D341Med (cell line): ENCODE measurements at places on chromosomes 1 and 21.

GRCh38 chr1:112445596-112445995, 49.6 kb downstream of the CTTNBP2NL start:
- no peak for DNase-seq

DNA sequence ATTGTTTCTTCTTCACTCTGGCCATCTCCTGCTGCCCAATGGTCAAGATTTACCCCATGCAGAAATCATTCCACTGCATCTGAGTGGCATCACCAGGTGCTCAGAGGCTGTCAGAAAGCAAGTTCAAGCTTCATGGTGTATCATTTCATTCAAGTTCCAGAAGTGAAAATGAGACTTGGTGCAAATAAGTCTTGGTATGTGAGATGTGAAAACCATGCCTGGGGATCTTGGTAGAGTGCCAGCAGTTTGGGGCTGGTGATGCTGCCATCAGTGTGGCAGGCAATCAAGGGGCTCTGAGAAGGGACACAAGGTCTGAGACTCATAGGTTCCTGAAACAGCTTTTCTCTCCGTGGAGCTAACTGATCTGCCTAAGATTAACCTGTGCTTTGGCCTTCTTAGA, 52.0 kb downstream of the CD2 start:
- no peak for DNase-seq

DNA sequence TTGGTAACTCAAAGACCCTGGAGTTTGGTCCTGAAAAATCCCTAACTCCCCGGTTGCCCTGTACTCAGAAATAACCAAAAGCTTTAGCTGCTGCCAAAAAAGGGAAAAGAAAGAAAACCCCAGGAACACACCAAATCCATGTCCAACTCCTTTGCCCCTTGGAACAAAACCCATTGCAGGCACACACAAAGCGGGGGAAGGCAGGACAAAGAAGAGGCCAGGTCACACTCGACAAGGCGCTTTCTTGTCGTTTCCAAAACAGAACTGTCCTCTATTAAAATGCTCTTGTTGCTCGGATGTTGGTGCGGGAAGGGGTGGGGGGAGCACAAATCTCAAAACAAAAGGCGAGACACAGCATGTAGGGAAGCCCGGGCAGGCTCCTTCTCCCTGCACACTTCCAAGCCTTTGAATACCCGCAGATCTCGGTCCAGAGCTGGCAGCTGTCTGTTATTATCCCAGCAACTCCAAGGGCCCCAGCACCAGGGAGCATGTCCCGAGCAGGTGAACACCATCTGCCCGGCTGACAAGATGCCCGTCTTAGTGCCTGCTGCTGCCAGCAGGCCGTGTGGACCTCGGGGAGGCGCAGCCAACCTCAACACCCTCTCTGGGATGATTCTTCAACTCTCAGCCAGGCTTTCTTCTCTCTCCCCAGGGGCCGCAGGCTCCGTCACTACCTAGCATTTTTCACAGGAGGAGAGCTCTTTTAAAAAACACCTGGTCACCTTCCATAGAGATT, 96.4 kb downstream of the SSBP3 start:
- DNase-seq, result peak; percentile 78

GRCh38 chr1:118136187-118136941, 48.7 kb downstream of the SPAG17 start:
- DNase-seq, result no peak

- DNase-seq, result no peak
Observed at GRCh38 chr1:41784531-41785274, 134.0 kb downstream of the HIVEP3 start.

- no peak for DNase-seq
Observed at GRCh38 chr1:165354739-165355138, 1.8 kb downstream of the LMX1A start.

DNA sequence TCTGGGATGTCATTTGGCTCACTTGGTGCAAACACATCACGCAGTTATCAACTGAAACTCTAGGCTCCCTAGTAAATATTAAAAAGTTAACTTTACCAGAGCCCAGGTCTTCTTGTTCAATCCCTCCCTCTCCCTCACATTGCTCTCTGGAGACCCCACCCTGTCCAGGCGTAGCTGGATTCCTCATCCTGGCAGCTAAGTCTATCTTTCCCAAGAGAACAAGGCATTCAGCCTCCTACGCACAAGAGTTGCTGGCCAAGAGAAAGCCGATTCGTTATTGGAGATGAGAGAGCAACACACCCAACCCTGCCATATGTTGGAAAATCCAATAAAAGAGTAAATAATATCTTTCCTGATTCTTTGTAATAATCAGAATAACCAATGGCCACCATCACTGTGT, 117.9 kb downstream of the SLC30A10 start:
- DNase-seq, result no peak

DNA sequence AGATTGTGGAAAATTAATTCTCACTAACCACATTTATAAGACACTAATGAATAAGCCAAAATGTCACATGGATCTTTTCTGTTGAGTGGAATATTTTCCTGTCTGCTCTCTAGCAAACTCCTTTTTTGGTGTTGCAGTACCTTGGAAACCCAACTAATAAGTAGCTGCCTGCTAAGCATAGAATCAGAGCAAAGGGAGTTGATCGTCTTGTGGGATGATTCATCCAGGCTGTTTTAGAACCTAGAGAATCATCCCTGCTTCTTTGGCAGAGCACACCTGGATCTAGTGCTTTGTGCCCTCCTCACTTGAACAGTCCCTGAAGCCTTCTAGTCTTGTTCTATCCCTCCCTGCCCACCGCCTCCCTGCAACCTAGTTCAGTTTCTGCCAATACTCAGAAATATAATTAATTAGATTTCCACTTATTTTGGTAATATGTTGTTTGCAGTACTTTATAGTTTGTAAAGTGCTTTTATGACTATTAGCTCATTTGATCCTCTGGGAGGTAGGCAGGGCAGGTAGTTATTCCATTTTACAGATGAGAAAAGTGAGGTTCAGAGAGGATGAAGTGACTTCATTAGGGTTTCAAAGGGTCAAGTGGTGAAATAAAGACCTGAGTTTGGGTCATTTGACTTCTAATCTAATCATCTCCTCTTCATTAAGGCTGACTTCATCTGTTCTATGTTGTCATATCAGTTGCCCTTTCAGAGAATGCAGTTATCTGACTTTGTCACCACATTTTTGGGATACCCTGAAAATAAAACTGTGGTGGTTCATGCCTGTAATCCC, 2.5 kb downstream of the AGO4 start:
- DNase-seq, result no peak

DNA sequence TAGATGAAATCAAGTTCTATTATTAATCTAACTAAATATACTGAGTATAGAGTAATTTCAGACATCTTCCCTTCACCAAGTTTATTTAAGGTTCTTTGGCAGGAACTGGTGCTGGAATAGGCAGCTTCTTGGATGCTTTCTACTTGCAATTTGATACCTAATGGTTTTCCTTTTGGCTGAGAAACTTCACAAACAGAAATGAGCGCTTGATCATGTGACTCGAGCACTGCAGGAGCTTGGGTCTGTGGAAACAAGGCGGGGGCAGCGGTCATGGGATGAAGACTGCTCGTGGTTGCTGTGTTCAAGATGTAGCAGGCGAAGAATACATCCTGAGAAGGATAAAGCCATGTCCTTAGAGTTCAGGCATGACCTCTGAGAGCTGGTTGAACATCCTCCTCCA, 136.8 kb downstream of the PTPRC start:
- no peak for DNase-seq

DNA sequence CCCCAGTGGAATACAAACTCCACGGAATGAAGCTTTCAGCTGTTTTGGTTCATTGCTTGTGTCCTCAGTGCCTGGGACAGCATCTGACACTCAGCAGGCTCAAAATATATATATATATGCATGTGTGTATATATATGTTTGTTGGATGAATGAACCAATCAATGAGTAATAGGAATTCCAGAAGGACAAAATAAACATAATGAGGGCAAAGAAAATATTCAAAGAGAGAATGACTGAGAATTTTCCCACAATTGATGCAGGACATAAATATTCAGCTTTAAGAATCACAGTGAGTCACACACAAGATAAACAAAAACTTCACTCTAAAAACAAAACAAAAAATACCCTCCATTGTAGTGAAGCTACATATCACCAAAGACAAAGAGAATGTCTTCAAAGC, 64.0 kb downstream of the CHD5 start:
- no peak for DNase-seq

DNA sequence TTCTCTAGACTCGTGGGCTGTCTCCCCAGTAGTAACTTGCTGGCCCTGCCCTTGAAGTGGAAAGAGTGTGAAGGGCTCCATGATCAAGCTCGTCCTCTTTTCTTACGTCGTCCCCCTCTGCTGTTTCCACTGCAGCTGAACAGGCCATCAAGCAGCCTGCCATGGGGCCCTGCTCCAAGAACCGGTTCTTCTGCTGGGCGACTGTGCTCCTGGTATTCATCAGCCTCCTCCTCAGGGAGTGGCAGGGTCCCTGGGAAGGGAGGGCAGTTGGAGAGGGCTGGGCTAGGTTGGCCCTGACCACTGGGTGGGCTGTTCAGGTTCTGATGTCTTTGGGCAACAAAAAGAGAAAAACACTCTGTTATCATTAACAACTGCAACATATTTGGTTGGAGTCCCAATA, 151.5 kb downstream of the FCRL5 start:
- no peak for DNase-seq

DNA sequence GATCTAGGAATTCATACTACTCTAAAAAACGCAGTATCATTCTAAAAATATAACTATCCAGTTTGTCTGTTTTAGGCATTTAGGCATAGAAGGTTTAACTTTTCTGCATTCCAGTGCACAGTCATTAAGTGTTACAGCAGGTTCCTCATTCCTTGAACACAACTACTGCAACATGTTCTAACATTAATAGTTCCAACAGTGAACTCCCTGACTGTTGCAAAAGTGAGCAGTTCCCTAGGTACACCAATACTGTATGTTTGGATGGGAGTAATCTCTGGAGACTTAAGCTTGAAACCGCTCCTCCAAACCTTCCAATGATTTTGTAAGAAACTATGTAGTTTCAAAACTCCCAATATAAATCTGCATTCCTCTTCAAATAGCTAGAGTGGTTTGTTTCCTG, 46.2 kb downstream of the UCHL5 start:
- DNase-seq, result no peak

GRCh38 chr1:197918807-197919345, 1.7 kb downstream of the LHX9 start:
- DNase-seq, result no peak

DNA sequence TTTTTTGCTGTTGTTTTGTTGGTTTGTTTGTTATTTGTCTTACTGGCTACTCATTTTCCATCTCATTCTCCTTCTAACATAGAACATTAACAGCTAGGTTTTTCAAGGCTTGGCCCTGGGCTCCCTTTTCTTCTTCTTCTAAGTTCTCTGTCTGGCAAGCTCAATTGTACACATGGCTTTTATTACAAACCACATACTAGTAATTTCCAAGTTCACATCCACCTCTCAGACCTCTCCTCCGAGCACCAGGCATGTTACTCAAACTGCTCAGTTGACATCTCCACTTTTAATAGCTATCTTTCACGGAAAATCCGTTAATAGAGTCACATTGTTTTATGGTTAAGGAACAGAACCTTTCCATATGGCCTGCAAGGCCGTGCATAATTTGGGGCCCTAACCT, 736.9 kb upstream of the ADAMTS5 start:
- DNase-seq, result no peak

GRCh38 chr1:2415337-2415736, 3.0 kb upstream of the PEX10 start:
- no peak for DNase-seq

- peak; percentile 6 for DNase-seq
Observed at GRCh38 chr1:30417001-30417700, 306.2 kb downstream of the MATN1 start.

DNA sequence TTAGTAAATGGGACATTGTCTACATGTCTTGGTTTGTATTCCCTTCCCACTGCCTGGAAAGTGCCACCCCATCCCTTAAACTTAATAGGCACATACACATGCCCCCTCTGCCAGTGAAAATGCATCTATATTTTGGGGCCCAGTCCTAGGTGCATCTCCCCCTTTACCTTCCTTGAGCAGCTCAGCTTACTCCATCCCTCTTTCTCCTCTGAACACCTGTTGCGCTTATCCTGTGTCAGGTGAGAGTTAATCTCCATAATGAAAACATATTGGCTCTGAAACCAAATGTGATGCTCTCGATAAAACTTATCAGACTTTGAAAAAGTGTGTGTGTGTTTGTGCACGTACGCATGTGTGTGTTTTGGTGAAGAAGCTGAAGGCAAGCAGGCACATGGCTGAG, 15.4 kb upstream of the SUCO start:
- DNase-seq, result no peak

- no peak for DNase-seq
Observed at GRCh38 chr1:170063109-170063826, 11.2 kb downstream of the KIFAP3 start.

DNA sequence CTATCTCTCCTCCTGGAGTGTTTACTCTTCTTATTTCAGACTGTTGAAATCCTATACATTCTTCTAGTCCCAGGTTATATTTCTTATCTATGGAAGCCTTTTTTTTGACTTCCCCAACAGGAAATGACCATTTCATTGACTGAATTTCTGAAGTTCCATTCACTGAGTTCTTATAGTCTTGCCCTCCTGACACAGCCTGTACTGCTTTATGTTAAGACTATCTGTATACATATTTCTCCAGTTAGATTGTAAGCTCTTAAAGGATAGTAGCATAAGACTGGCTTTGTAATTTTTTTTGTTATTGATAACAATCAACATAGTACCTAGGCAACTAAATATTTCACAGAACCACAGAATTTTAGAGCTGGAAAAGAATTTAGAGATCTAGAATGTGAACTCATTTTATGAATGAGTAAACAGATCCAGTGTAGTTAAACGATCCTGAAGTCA, 14.9 kb upstream of the MACF1 start:
- no peak for DNase-seq

- DNase-seq, result no peak
Observed at GRCh38 chr1:162690672-162691434, 58.6 kb downstream of the DDR2 start.

GRCh38 chr1:6261615-6261995, 707 bp upstream of the GPR153 start:
- peak; percentile 44 for DNase-seq

DNA sequence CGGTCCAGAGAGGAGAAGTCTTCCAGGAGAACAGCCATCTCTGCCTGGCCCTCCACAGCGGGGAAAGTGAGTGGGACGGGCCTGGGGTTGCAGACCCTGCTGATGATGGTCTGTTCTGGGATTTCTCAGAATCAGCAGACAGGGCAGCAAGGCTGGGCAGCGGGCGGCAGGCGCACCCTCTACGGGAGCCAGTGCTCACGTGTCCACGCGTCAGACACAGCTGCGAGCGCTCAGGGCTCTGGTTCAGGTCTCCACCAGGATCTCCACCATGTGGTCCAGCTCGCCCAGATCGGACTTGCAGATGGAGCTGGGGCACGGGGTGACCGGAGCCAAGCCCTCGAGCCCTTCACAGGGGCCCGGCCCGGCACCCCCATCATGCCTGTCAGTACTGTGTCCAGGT, 5.5 kb downstream of the CLCA4 start:
- DNase-seq, result no peak

DNA sequence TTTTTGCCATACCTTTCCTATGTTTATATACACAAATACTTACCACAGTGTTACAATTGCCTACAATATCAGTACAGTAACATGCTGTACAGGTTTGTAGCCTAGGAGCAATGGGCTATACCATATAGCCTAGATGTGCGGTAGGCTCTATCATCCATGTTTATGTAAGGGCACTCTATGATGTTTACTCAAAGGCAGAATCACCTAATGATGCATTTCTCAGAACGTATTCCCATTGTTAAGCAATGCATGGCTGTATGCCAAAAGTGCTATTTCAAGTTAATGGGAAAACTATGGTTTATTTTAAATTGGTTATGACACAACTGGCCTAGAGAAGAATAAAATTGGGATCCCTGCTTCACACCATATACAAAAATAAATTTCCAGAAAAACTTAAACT, 36.9 kb upstream of the DISP1 start:
- no peak for DNase-seq

GRCh38 chr1:53629101-53629691, 109.8 kb downstream of the GLIS1 start:
- DNase-seq, result no peak
